ENCODE measurements at places on chromosomes 3 and 15. TPM values are rescaled to one million over a fixed set of nuclear protein-coding genes. Genes with fewer than 3 reads are reported as not detected.

Gene ECE2
- 0.67 TPM for total RNA-seq

Gene TM4SF1
- 95.9 TPM for total RNA-seq

Gene REC114
- total RNA-seq = not detected

DNA sequence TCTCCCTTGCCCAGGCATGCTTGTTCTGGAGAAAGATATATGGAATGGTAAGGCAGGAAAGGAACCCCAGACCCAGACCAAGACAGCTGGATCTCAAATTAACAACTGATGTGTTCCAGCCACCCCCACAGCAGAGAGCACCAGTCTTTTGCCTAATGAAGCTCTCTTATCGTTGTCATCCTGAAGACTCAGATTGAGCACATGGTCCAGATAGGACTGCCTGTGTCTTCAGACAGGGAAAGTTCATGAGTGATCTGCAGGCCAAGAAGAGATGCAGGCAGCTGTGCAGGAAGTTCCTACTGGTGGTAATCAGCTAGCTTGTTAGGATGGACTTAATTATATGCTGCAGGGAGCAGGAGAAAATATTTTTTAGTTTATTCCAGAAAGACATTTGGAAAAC lies 53.3 kb downstream of the PPP2R3A start:
- no peak overlapping the region for H3K27ac ChIP-seq
- peaks cover 2% of the 10 kb centered on the region for H3K4me1 ChIP-seq
- no peaks in the 10 kb centered on the region for H3K36me3 ChIP-seq
- H3K4me3 ChIP-seq = no peak overlapping the region
- ATAC-seq = no peak

DNA sequence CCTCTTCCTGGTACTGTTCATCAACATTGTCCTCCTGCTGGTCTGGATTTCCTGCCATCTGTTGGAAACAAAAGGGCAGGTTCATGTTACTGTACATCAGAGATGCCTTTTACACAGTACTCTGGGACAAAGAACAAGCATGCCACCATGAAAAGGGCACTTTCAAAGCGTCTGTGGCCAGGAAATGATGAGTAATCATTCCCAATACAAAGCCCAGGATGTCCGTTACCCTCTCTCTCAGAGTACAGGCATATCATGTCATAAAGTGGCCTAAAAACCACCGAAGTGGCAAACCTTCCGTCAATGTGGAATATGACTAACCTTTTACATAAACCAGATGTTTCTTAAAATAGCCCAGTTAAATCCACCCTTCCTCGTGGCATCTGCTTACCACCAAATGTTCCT lies 71.2 kb downstream of the GOLIM4 start:
- peaks cover 92% of the 10 kb centered on the region for H3K36me3 ChIP-seq
- H3K4me1 ChIP-seq = peaks cover 9% of the 10 kb centered on the region
- no peak overlapping the region for H3K4me3 ChIP-seq
- peak; percentile 53 for ATAC-seq
- H3K27ac ChIP-seq = peak overlapping the region; percentile 61

- no peak overlapping the region for H3K4me3 ChIP-seq
- ATAC-seq = no peak
- H3K27me3 ChIP-seq = no peaks in the 10 kb centered on the region
- no peak overlapping the region for H3K27ac ChIP-seq
- H3K36me3 ChIP-seq = no peaks in the 10 kb centered on the region
These were observed 960.0 kb downstream of the DIPK2A start for GRCh38 chr3:144931590-144931989.

- H3K27me3 ChIP-seq = no peaks in the 10 kb centered on the region
- H3K27ac ChIP-seq = no peak overlapping the region
- no peaks in the 10 kb centered on the region for H3K36me3 ChIP-seq
- H3K4me3 ChIP-seq = no peak overlapping the region
These were observed 35.1 kb upstream of the ZDHHC23 start for GRCh38 chr3:113912552-113913236.

DNA sequence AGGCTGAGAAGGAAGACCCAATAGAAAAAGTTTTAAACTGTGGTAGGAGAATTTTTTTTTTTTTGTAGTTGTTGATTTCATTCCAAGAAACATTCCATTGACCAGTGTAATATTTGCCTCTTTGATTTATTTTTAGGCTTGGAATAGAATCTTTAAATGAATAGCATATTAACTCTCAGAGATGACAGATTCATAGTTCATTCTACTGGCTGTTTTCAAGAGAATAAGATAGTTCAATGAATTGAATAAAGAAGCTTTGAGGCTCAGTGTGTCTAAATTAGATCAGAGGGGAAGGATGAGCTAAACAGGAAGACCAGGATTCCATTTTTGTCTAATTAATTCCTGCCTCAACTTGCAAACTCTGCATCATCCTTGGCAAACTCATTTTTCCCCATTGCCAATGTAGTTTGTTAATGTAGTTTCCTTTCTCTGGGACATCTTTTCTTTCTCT lies 98.4 kb downstream of the NAALADL2 start:
- H3K27me3 ChIP-seq = no peaks in the 10 kb centered on the region
- no peak for ATAC-seq
- no peaks in the 10 kb centered on the region for H3K36me3 ChIP-seq
- H3K4me3 ChIP-seq = no peak overlapping the region
- H3K27ac ChIP-seq = peak overlapping the region; percentile 52

- no peak overlapping the region for H3K4me3 ChIP-seq
- no peak for ATAC-seq
- H3K27me3 ChIP-seq = no peaks in the 10 kb centered on the region
- no peaks in the 10 kb centered on the region for H3K36me3 ChIP-seq
- H3K27ac ChIP-seq = no peak overlapping the region
- no peaks in the 10 kb centered on the region for H3K4me1 ChIP-seq
These were observed 103.6 kb downstream of the APBA2 start for GRCh38 chr15:28989239-28989830.

GRCh38 chr3:74267131-74267530 lies 347.3 kb downstream of the CNTN3 start:
- H3K4me1 ChIP-seq = no peaks in the 10 kb centered on the region
- no peak overlapping the region for H3K27ac ChIP-seq
- no peak overlapping the region for H3K4me3 ChIP-seq
- ATAC-seq = no peak

DNA sequence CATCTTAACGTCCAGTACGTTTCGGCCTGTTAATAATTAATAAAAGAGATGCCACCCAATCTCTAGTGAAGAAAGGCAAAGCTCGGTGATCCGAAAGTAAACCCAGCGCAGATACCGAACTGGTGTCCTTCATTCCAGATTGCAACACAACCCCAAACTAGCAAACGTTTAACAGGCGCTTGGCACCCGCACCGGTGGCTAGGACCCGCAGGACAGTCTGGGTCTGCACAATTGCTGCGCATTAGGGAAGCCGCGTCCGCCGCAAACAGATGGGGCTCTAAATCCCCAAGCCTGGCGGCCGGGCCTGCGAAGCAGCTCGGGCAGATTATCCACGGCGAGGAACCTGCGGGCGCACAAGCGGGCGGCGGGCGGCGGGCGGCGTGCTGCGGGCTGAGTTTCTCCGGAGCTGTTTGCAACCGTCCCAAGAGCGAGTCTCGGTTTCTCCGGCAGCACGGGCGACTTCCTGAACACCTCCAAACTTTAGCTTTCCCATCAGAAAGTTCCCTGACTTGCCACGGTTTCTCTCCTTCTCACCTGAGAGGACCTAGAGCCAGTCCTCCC lies 112.1 kb upstream of the ICE2 start:
- no peaks in the 10 kb centered on the region for H3K27me3 ChIP-seq
- H3K4me1 ChIP-seq = peaks cover 49% of the 10 kb centered on the region
- peak; percentile 14 for ATAC-seq
- H3K36me3 ChIP-seq = no peaks in the 10 kb centered on the region
- H3K27ac ChIP-seq = peak overlapping the region; percentile 97
- H3K4me3 ChIP-seq = peak overlapping the region; percentile 64

DNA sequence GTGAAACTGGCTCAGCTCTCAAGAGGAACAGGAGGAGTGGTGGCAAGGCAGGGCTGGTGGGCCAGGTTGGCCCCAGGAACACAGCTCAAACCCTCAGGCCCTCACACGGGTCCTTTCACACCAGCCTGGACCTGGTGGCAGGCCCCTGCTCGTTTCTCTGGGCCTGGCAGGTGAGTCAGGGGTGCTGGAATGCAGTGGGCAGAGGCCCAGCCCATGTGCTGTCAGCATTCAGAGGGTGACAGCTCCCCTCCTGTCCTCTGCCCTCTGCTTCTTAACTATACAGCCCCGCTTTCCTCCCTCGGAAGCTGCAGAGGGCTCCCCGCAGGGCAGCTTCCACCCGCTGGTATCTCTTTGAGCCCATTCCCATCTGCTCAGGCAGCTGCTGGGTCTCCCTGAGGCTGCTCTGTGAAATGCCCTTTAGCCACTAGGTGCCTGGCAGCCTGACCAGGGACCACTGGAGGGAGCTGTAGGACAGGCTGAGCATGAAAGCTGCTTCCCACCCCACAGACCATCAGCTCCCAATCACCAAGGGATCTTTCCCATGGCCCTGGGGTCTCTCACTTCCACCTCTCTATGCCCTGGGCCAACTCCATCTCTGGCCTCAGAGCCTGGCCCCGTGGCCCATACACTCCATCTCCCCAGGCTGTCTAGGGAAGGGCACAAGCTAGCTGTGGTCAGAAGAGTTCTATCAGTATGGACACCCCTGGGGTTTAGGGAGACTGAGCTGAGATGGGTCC lies 24.8 kb downstream of the SHF start:
- ATAC-seq = peak; percentile 61
- H3K4me1 ChIP-seq = no peaks in the 10 kb centered on the region
- no peak overlapping the region for H3K4me3 ChIP-seq
- H3K27ac ChIP-seq = no peak overlapping the region
- H3K27me3 ChIP-seq = no peaks in the 10 kb centered on the region

DNA sequence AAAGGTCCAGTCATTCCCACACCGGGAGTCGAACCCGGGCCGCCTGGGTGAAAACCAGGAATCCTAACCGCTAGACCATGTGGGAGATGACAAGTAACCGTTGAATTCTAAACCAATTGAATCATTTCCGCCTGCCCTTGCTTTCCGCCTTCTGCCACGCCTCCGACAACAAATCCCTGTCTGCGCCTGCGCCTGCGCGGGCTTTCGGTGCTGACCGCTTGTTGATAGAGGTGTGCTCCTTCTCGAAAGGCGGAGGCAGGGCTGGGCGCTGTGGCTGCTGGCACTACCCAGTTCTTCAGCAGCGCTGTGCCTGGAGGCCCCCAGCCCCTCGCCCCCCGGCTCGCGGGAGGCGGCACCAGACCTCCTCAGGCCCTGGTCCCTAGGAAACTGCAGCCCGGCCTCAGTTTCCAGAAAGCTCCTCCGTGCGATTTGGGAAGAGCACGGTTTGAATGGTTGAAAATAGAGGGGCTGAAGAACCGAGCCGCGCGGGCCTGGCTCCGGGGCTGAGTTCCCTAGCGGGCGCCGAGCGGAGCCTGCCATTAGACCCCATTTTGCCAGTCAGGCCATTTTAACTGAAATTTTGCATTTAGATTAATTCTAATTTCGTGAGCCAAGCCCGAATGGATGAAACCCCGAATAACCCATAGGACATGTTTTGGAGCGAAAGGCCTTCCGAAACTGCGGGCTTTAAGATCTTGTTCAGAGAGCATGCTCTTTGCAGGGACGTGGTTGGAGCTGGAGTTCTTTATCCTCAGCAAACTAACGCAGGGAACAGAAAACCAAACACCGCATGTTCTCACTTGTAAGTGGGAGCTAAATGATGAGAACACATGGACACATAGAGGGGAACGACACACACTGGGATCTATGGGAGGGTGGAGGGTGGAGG lies 219.3 kb upstream of the ATP10A start:
- H3K27ac ChIP-seq = peak overlapping the region; percentile 86
- peaks cover 21% of the 10 kb centered on the region for H3K4me1 ChIP-seq
- H3K4me3 ChIP-seq = peak overlapping the region; percentile 79
- no peaks in the 10 kb centered on the region for H3K36me3 ChIP-seq

DNA sequence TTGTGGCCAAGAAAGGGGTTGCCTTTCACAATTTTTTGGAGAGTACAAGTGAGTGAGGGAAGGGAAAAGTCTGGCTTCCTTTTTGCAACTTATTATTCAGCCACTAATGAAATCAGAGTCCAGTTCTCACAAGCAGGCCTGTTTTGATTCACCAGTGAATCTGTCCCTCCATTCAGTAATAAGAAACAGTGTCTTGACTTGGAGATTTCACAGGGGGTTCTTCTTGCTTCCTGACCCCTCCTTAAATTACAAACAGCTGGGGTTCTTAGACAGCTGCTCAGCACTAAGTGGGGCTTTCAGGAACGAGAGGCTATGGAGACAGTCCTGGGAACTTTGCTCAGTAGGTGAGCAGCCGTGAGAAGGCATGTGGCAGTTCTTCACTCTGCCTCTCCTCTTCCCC lies 24.5 kb downstream of the SEMA3G start:
- no peaks in the 10 kb centered on the region for H3K4me1 ChIP-seq
- no peak overlapping the region for H3K4me3 ChIP-seq
- no peaks in the 10 kb centered on the region for H3K27me3 ChIP-seq
- no peaks in the 10 kb centered on the region for H3K36me3 ChIP-seq

DNA sequence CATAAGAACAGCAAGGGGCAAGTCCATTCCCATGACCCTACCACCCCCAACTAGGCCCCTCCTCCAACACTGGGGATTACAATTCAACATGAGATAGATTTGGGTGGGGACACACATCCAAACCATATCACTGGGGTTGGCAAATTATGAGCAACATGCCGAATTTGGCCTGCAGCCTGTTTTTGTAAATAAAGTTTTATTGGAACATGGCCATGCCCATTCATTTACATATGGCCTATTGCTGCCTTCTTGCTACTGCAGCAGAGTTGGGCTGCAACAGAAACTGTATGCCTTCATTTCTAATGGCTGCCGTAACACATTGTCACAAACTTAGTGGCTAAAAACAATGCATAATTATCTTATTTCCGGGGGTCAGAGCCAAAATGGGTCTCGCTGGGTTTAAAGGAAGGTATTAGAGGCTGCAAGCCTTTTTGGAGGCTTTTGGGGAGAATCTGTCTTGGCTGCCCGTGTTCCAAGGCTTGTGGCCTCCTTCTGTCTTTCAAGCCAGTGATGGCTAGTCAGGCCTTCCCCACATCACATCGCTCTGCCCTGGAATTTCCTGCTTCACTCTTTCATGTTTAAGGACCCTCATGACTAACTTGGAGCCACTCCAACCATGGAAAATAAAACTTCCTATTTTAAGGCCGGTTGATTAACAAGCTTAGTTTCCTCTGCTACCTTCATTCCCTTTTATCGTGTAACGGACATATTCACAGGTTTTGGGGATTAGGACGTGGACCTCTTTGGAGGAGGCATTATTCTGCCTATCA lies 428.5 kb upstream of the PROK2 start:
- H3K4me1 ChIP-seq = no peaks in the 10 kb centered on the region
- H3K27ac ChIP-seq = no peak overlapping the region
- no peak for ATAC-seq
- H3K36me3 ChIP-seq = no peaks in the 10 kb centered on the region

- no peak overlapping the region for H3K4me3 ChIP-seq
- H3K27me3 ChIP-seq = no peaks in the 10 kb centered on the region
- H3K36me3 ChIP-seq = no peaks in the 10 kb centered on the region
- H3K4me1 ChIP-seq = no peaks in the 10 kb centered on the region
- no peak for ATAC-seq
- no peak overlapping the region for H3K27ac ChIP-seq
These were observed 335.0 kb upstream of the CTNNB1 start for GRCh38 chr3:40864146-40864782.

- ATAC-seq = no peak
- H3K27me3 ChIP-seq = peaks cover 29% of the 10 kb centered on the region
- no peak overlapping the region for H3K4me3 ChIP-seq
- no peak overlapping the region for H3K27ac ChIP-seq
- no peaks in the 10 kb centered on the region for H3K4me1 ChIP-seq
- H3K36me3 ChIP-seq = no peaks in the 10 kb centered on the region
These were observed 82.0 kb downstream of the TFRC start for GRCh38 chr3:195999896-196000295.
